Tongue (tissue), 3 donors: ENCODE measurements at places on chromosomes 11 and 22.

GRCh38 chr11:2771758-2772466, 72.1 kb upstream of the KCNQ1OT1 start:
- no peak for DNase-seq

- DNase-seq, result peak; percentile 28
These were observed 148.4 kb downstream of the ME3 start for GRCh38 chr11:86523738-86524619.

GRCh38 chr11:110951950-110952503, 239.8 kb upstream of the ARHGAP20 start:
- no peak for DNase-seq

- DNase-seq, result no peak
These were observed 263.7 kb downstream of the DYNC2H1 start for GRCh38 chr11:103372906-103373305.

GRCh38 chr11:70040452-70040851, 37.7 kb upstream of the ANO1 start:
- no peak for DNase-seq

- DNase-seq, result no peak
These were observed 27.3 kb upstream of the TMEM86A start for GRCh38 chr11:18671246-18671645.

- DNase-seq, result no peak
These were observed 528.4 kb downstream of the TBC1D22A start for GRCh38 chr22:47290706-47291430.

DNA sequence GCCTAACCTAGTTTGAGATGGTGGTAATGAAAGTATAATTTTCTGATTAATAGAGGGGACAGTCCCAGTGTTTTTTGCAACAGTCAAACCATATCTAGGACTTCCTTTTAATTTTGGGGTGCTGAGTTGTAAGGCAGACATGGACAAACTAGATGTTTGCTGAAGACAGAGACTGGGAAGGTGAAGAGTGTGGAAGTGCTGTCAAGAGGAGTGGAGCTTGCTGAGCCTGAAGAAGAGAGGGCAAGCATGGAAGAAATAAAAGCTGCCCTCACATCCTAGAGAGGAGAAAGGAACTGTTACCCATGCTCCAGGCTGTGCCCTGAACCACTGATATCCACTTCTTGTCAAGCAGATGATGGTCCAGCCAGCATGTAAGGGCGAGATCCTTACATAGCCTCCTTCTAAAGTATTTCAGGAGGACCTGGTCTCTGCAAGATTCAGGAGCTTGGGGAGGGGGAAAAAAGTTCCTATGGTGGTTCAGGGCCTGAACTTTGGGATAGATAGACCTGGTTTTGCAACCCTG, 51.4 kb downstream of the PRR5L start:
- DNase-seq, result no peak

GRCh38 chr11:69746752-69747742, 28.1 kb downstream of the FGF4 start:
- DNase-seq, result peak; percentile 10

- DNase-seq, result no peak
These were observed 402.3 kb upstream of the NARS2 start for GRCh38 chr11:78977009-78977408.

- no peak for DNase-seq
These were observed 9.4 kb downstream of the NCF4 start for GRCh38 chr22:36870250-36870649.

- no peak for DNase-seq
These were observed 80.3 kb downstream of the MTNR1B start for GRCh38 chr11:93049740-93050139.

DNA sequence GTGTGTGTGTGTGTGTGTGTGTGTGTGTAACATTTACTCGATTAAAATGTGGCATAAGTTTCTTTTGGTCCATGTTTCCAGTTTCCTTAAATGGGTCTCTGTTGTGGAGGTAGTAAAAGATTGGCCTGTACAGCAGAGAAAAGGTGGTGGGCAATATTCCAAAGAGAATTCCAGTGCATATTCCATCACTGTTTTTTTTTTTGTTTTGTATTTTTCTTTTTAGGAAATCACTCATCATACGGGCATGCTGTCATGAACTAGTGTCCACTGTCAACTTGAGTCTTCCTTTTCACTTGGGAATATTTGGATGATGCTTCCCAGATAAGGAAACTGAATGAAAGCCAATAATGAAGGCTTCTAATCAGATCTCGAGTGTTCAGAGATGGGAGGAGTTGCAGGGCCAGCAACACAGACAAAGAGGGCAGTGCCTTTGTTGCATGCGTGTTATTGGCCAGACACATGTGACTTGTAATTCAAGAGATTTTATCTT, 95.2 kb upstream of the PDGFD start:
- DNase-seq, result no peak

DNA sequence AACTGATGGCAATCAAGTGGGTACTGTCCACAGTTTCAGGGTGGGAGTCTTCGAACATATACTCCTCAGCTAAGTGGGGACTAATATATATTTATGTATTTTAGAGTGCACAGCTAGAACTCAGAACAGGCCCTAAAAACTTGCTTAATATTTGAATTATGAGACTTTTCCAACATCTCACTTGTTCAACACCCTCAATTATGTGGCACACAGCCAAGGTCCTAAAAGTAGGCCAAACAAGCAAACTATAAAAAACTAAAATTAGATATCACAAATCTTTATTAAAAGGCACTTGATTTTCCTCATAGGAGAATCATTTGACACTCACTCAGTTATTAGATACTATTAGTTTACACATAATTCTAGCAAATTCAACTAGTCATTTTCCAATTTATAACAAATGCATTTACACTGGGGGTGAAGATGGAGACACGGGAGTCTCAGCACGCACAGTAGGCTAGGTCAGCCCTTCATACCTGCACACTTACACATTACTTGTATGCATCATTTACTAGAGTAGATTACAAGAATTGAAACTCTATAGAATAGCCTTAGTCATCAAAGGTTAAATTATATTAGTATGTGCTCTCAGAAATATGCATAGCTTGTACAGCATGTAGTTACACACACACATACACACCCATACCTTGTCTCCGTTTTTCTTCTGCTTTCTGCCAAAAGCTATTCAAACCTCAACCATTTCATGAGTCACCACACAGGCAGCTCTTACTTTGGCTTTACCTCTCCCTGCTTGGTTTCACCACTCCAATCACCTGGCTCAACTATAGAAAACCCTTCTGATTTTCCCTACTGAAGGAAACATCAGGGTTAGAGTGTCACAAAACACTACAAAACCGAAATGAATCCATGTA, 171.5 kb downstream of the SBF2 start:
- DNase-seq, result no peak
